Cerebellum (tissue), 4 donors: ENCODE measurements at places on chromosomes 6 and 20. TPM values are rescaled to one million over a fixed set of nuclear protein-coding genes. Genes with fewer than 3 reads are reported as not detected.

Gene SMLR1
- not detected for total RNA-seq

Gene BPIFB2
- total RNA-seq, result not detected

Gene GHRH
- total RNA-seq, result not detected

Gene LINC00237
- total RNA-seq, result 0.45 TPM

Gene RSPO4
- 0.27 TPM for total RNA-seq

Gene VGLL2
- total RNA-seq, result not detected

Gene CRISP3
- not detected for total RNA-seq

Gene RPP40
- total RNA-seq, result 10.6 TPM

Gene ADGRF5
- total RNA-seq, result 8.0 TPM

Gene RNF39
- 0.18 TPM for total RNA-seq

Gene BPIFA1
- total RNA-seq, result not detected

Gene ZC2HC1B
- total RNA-seq, result not detected

Gene RCAN2
- total RNA-seq, result 30.3 TPM

DNA sequence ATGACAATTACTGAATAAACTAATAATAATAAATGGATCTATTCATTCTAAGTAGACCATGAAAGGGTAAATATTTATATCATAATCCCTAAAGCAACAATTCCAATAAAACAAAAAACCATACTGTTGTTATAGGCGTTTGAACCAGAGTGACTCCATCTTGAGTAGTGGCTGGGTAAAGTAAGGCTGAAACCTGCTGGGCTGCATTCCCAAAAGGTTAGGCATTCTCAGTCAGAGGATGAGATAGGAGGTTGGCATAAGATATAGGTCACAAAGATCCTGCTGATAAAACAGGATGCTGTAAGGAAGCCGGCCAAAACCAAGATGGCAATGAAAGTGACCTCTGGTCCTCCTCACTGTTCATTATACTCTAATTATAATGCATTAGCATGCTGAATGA, 8.3 kb downstream of the OR2H1 start:
- DNase-seq, result no peak

- no peak for DNase-seq
These were observed 63.7 kb downstream of the C6orf118 start for GRCh38 chr6:165245701-165246100.

DNA sequence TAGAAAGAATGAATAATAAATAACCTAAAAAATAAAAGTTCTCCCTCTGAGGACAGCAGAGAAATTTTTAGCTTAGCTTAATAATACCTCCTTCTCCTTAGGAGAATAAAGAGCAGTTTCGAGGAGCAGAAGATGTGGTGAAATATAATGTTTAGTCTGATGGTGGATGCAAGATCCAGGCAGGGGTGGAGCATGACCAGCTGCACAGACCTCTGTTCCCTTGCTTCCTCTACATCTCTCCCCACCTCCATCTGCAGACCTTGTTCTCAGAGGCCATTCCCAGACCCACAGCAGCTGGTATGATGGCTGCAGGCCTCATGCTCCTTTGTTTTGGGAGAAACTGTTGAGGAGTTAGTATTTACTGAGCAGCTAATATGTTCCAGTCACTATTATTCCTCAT, 1.5 kb downstream of the BTN3A2 start:
- DNase-seq, result no peak

- DNase-seq, result no peak
These were observed 129.8 kb upstream of the SMLR1 start for GRCh38 chr6:130697271-130697994.

GRCh38 chr6:22658934-22659333, 89.6 kb downstream of the HDGFL1 start:
- no peak for DNase-seq

- DNase-seq, result no peak
These were observed 63.1 kb downstream of the ASCC3 start for GRCh38 chr6:100818066-100818465.

DNA sequence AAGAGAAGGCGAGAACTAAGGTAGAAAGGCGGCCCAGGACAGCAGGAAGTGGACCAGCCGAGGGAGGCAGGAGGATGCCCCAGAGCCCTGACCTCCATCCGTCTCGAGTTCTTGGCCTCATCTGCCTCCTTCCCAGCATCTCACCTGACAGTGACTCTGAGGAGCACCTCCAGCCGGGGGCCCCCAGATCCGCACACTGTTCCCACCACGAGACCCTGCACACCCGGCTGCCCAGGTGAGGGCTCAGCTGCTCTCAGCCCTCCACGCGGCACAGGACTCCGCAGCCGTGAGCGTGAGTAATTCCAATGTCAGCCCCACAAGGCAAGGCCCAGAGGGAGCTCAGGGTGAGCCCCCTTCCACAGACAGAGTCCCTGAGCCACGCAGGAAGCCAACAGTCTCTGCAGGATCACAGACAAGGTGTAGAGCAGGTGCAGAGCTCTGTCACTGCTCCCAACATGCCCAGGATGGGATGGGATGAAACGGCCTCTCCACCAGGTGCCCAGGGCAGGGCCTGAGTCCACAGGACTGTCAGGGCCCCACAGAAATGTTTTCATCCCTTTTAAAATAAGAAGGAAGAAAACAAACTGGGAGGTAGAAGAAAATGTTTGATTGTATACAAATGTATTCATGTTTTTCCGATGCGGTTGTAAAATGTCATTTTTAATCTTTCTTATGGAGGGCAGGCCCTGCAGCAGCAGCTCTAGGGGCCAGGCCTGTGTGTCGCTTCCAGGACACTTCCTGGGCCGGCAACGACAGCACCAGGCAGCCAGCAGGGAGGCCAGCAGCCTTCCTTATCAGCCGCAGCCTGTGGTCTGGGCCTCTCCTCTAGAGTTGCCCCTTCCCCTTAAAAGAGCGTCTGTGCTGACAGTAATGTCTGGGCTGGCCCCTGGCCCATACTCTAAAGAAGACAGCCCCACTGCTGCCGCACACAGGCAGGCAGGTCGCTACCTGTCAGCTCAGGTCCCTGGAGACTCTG, 66.9 kb downstream of the DLL1 start:
- no peak for DNase-seq

DNA sequence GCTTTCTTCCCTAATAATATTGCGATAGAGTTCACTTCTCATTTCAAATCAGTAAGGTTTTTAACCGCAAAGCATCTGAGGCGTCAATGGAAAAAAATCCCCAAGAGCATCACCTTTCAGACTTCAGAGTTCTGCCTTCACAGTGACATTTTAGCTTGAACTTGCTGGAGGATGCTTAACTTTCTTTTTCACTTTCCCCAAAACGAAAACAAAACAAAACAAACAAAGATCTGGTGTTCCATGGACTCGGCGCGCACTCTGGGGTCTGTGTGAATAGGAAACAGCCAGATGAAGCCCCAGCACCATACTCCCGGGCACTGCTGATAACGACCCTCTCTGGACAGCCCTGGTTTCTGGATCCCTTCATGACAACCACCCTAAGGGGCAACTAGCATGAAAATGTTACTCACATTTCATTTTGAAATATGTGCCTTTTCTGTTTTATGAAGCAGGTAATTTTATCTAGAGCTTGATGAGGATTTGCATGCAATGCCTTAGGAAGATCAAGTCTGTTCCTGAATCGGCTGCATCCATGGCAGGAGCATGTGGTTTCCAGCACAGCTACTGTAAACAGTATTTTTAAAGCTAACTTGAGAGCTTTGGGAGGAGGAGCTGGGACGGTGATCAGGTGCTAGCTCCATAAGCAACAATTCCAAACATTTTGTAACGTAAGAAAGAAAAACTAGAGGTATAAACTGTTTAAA, 44.5 kb downstream of the RAMACL start:
- DNase-seq, result no peak

GRCh38 chr6:17813542-17813941, 106.8 kb upstream of the NUP153 start:
- no peak for DNase-seq

- peak; percentile 84 for DNase-seq
These were observed 1.1 kb downstream of the NDRG3 start for GRCh38 chr20:36744764-36745191.

DNA sequence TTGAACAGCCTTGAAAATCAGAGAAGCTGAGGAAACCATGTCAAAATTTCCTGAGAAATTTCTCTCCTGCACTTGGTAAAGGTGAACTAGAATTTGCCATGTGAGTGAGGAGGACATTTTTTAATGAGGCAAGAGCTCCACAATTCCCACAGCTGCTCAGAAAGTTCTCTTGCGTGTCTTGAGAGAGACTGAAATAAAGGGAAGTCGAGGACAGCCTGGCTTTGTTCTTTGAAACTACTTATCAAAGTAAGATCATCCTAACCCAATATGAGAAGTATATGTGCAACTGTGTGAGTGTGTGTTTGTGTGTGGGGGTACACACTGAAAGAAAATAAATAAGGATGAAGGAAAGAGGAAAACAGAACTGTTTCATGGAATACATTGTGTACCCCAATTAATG, 163.4 kb downstream of the SLC24A3 start:
- no peak for DNase-seq

DNA sequence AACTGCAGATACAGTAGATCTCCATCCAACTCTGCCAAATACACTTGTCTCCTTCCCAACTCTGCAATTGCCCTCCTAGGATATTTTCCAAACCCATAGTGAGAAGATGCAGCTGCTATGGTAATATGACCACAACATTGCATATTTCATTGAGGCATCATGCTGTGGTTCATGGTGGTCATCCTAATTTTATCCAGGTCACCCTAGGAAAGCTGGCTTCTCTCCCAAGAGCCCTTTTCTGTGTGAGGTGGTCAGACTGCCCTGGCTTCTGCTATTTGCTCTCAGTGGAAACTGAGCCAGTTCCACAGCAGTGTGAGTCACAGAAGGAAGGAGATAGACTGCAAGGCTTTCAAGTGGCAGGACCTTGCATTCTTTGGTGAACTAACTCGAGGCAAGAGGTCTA, 5.5 kb downstream of the OGFRL1 start:
- peak; percentile 71 for DNase-seq

DNA sequence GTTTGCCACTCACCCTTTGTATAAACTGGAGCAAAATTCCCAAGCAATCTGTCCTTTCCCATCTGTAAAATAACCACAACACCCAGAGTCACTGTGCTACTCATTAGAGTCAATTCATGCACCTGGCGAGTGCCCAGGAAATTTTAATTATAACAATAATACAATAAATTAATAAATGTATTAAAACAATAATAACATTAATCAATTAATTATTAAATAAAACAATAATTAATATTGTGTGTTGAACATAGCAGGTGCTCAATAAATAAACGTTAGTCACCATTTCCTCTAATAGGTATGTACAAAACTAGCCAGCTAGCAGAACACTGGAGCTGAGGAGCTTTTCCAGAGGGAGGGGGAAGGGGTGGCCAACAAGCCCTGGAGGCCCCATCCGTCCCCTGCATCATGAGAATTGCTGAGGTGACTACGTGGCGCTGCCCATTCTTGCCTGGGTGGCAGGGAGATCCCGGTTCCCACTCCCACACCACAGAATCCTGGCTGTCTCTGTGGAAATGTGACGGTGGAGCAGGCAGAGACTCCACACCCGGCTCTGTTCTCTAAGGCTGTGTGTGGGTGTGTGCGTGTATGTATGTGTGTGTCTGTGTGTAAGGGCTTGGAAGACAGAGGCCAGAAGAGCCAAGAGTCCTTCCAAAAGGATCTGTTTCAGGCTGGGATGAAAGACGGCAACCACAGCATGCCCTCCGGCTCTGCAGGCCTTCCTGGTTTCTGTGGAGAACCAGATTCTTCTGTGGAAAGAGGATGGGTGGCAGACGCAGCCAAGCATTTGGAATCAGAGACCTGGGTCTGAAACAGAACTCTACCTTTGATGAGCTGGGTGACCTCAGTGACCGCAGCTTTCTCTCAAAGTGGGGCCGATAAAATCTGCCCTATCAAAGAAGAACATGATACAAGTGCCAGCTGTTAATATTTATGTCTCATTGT, 18.8 kb upstream of the EZR start:
- DNase-seq, result no peak

DNA sequence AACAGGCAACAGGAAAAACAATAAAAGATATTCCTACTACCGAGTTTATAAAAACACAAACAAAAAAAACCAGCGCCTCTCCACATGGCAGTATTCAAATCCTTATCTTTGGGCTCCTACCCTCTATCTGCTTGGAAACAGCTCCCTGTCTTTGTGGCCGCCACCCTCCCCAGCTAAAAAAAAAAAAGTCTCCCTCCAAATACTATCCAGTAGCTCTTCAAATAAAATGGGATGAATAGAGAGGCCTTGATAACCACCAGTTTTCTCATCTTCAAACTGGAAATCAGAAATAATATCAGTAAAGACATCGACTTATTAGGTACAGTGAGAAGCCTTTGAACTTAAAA, 96.2 kb downstream of the PSMG4 start:
- no peak for DNase-seq
